ENCODE measurements at places on chromosomes 4 and X.

DNA sequence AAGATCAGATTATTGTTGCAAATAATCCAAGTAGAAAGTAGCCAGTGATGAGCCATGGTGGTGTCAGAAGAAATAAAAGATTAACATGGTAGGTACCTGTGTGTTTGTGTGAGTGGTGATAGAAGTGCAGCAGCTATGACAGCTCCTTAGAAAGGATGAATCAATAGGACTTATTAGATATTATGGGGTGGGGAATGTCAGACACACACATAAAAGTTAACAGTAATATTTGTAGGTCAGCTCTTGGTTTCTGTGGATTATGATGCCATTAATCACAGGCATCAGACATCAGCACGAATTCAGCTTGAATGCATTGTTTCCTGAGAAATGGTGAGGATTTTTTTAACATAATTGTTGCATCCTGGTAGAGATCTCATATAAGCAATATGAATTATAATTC, 695.7 kb downstream of the CENPC start:
- DNase-seq, result no peak

GRCh38 chr4:75696071-75696470, 22.9 kb upstream of the G3BP2 start:
- DNase-seq, result no peak

DNA sequence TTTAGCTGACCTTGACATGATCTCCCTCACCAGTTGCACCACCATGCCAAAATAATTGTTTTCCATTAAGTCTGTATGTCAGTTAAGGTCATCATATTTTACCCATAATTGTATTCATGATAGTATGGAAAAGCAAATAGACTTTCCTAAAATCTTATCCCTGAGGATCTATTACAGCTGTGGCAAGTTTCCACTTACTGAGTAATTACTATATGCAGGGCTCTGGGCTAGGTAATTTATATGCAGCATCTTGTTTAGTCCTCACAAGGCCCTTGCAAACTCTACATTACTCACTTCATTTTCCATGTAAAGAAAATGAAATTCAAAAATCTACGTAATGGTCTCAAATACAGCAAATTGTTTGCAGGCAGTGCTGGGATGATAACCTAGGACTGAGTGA, 34.8 kb downstream of the YIPF7 start:
- no peak for DNase-seq

DNA sequence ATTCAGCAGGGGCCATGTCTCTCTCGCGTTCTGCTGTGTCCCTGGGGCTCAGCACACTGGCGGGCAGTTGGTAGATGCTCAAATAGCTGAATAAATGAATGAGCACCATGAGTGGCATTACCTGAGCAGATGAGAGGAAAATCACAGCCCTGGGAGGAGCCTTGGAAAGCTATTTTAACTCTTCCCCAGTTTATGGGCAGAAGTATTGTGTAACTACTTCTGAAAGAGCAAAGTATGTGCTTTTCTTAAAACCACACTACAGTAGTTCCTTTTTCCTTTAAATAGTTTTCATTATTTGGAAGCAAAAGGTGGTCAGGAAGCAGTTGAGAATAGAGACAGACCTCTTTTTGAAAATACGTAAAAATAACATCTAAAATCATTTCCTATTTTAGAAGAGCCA, 3.0 kb upstream of the PLAC1 start:
- DNase-seq, result no peak

GRCh38 chr4:82679531-82679930, 117.7 kb upstream of the TMEM150C start:
- no peak for DNase-seq

DNA sequence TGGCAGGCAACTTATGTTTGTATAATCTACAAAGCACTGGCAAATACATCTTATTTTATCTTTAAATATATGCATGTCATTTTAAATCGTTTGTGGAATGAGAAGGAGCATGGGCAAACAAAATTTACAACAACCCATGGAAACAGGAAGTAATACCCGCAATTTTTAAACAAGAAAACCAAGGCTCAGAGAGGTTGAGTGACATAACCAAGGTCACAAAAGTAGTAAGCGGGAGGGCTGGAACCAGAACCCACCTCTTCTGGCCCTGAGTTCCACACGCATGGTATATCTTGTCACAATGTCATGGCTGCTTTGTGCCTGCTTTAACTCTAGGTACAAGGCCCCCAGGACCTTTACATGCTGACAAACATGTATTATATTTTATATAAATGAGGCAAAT, 52.9 kb downstream of the SLC7A11 start:
- no peak for DNase-seq

DNA sequence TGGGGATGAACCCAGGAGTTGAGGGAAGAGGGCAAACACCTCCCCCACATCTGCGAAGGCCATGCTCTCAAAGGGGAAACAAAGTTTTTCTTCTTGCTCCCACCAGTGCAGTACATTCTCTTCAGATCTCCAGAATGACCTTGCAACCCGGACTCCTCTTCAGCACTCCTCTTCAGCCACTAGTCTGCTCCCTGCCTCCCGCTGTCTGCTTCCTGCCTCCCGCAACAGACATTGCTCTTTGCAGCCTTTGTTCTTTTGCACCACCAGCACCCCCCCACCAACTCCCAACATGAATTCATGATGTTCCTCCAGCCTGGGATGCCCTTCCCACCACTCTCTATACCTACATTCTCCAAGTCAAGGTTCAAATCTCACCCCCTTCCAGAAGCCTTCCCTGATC, 32.1 kb downstream of the UTP14A start:
- no peak for DNase-seq

- no peak for DNase-seq
Measured at GRCh38 chrX:120759685-120760084, 116.0 kb downstream of the CT47B1 start.
